ENCODE measurements at places on chromosomes 7 and 10.

DNA sequence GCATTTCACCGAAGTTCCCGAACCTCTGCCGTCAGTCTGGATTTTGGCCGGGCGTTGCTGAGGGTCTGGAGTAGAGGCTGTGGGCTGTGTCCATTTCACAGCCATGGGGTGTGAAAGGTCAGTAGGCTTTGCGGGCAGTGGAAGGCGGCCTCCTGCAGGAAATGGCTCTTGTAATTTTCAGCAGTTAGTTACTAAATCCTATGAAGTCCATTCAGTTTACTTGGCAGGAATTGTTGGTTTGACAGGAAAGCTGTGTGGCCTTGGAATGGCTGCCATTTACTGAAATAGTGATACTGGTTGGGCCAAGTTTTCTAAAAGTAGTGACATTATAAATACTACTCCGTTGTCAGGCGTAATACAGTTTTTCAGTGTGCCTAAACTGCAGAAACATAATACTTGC, 303.7 kb downstream of the CCDC3 start:
- DNase-seq, result no peak

DNA sequence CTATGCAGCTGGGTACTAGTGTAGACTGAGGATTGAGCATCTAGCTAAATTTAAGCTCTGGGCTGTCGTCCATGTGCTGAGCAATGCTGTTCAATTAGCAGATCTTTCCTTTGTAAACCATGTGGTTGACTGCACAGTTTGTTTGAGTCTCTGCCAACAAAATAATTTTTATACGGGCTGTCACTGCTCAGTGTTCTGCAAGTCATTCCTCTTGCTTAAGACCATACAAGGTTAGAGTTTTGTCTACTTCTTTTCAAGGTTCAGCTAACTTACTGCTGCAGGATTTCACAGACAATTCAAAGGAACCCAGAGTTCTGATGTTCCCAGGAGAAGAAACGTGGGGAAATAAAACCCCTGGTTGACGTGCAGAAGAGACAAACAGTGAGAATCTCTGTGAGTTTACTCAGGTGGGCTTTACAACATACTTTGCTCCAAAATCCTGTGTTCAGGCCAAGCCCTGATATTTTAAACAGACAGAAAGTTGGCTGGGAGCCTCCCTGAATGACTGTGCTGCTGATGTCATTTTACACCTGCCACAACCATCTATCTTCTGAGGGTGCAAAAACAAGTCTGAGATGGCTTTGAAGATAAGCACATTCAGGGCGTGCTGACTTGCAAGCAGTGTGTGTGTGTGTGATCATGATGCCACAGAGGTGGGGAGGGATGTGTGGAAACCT, 177.1 kb upstream of the SVIL start:
- DNase-seq, result peak; percentile 85

DNA sequence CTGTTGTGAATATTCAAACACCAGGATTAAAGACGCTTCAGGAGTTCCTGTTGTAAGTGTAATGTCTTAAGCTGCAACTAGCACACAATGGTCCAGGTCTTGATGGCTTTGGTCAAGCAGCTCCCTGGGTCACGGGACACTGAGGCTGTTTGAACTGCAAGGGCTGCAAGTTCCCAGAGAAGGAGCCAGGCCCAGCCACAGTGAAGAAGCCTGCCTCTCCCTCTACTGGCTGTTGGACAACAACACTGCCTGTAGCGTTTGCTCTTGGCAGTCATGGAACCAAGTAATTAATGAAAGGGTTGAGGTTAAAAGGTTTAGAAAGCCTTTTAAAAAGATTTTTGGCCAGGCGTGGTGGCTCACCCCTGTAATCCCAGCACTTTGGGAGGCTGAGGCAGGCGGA, 31.9 kb upstream of the GUSB start:
- peak; percentile 60 for DNase-seq

- DNase-seq, result peak; percentile 71
Observed at GRCh38 chr7:15305002-15305600, 256.7 kb downstream of the AGMO start.

- DNase-seq, result no peak
Observed at GRCh38 chr7:156650042-156650441, 9.5 kb downstream of the RNF32 start.
